ENCODE measurements at places on chromosomes 5 and 9.

- no peak for DNase-seq
These were observed 218.1 kb upstream of the WWC1 start for GRCh38 chr5:168073311-168073710.

GRCh38 chr9:4519604-4520003, 29.3 kb downstream of the SLC1A1 start:
- no peak for DNase-seq

- DNase-seq: no peak
These were observed 107.7 kb downstream of the SLC25A46 start for GRCh38 chr5:110846398-110847001.

DNA sequence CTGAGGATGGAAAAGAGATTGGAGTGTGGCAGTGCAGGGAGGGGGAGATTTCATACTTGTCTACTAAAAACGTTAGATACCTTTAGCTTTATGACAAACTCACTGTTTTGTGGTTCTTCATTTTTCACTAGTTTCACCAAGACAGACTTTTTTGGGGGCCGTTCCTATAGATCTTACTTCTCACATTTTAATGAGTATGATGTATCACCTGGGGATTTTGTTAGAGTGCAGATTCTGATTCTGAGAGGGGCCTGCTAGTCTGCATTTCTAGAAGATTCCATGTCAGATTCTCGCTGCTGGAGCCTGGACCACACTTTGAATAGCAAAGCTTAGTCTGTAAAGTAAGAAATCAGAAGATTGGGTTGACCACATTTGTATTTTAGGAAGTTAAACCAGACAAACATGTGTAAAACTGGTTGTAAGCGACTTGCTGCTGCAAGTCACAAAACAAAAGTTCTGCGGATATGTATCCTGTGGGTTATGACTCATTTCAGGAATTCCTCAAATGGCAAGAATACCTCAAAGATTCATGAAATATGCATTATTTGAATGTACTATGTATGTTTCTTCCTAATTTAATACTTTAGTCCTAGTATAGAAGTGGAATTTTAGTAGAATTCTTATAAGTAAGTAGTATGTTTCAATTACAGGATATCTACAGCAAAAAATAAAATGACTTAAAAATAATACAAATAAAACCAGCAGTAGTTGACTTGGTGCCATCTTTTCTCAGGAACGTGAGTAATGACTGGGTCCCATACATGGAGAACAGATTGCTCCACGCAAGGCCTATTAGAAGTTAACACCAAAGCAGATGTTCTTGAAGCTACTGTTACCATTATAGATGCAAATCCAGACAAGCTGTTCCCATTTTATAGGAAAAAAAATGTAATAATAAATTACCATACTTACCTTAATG, 27.8 kb downstream of the NFIL3 start:
- no peak for DNase-seq

DNA sequence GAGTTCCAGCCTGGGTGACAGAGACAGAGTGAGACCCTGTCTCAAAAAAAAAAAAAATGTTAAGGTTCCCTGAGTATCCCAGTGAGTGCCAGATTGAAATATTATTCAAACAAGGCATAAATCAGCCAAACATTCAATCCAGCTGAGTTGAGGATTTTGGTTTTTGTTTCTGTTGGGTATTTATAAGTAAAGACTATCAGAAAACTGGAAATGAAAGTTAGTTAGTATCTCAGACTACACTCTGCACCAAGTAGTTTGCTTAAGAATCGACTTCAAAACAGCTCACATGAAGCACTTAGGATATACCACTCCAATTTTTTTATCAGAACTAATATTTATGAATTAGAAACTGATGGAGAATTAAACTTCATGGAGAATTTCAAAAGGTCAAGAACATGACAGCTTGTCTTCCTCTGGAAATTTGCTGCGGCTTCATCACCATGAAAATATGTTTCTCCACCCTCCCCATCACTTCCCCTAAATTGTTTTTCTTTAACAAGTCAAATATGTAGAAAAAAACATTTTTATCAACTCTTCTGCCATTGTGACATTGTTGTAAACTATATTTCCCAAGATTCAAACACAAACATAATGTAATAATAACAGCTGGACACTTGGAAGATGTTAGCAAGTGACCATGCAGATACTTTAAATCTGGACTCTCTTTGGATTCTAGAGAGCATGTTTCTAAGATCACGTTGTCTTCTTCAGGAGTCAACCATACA, 110.0 kb upstream of the PTGER4 start:
- no peak for DNase-seq

GRCh38 chr5:61215996-61216395, 53.7 kb upstream of the SMIM15 start:
- DNase-seq: no peak
